ENCODE measurements at places on chromosomes 3 and 15. TPM values are rescaled to one million over a fixed set of nuclear protein-coding genes. Genes with fewer than 3 reads are reported as not detected.

Gene CHRM5
- total RNA-seq = not detected

Gene VEPH1
- total RNA-seq = not detected

Gene DLEC1
- 5.2 TPM for total RNA-seq

Gene IMPG2
- total RNA-seq = 1.1 TPM

Gene SCAANT1
- 2.9 TPM for total RNA-seq

Data from naive thymus-derived CD8-positive, alpha-beta T cell (primary cell).